Ureter (tissue), 1 donor: ENCODE measurements at places on chromosomes 7 and 10. TPM values are rescaled to one million over a fixed set of nuclear protein-coding genes. Genes with fewer than 3 reads are reported as not detected.

Gene ZNF789
- total RNA-seq: 20.6 TPM

Gene LLCFC1
- total RNA-seq: not detected

Gene FGL2
- total RNA-seq: 10.9 TPM

Gene XPNPEP1
- 106 TPM for total RNA-seq
